NCI-H1930 (cell line): ENCODE measurements at places on chromosomes 5 and 9.

- peak; percentile 82 for DNase-seq
Observed at GRCh38 chr5:177456976-177457851, 10.6 kb downstream of the PRR7 start.

GRCh38 chr5:172059661-172060100 lies 53.2 kb upstream of the FBXW11 start:
- DNase-seq = no peak

DNA sequence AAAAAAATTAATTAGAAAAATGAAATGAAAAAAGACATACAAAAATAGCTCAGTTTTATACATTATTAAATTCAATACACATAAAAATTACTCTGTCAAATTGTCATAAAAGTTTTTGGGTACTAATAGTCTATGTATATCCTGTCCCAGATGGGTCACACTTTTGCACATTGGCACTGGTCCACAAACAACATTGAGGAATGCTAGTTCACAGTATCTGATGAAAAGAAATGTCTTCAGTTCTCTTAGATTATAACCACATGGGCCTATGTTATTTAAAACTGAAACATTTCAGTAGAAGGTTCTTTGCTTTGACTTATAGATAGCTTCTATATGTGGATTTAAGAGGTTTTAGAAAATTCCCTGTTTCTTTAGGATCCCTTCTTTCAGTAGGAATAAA lies 39.8 kb downstream of the LNPEP start:
- DNase-seq = no peak

GRCh38 chr9:3359048-3359692 lies 166.6 kb downstream of the RFX3 start:
- DNase-seq = no peak

GRCh38 chr5:130801963-130802362 lies 363.1 kb downstream of the HINT1 start:
- DNase-seq = no peak
